Cardiac muscle cell (in vitro differentiated cells and primary cell): ENCODE measurements at places on chromosomes 1 and 21. TPM values are rescaled to one million over a fixed set of nuclear protein-coding genes. Genes with fewer than 3 reads are reported as not detected.

Gene BRINP2
- 8.9 and 20.6 TPM in 2 replicates for total RNA-seq

DNA sequence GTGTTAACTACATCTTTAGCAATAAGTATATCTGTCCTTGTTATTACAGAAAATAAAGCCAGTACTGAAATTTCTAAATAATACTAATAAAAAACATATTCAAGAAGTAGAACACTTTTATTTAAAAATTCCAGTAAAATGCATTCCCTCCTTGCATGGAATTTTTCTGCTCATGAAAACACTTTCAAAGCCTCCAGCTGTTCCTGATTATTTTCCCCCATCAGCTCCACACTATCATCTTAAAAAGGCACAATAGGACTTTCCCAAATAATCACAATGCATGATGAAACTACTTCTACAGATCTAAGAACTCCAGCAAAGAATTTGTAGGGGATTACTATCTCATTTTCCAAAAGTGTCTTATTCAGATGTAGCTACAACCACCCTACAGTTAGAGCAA is 162.6 kb upstream of the USP25 start:
- no peaks in the 10 kb centered on the region for H3K27me3 ChIP-seq
- H3K36me3 ChIP-seq, result no peaks in the 10 kb centered on the region
- no peak for DNase-seq
- H3K27ac ChIP-seq, result no peak overlapping the region
- H3K4me3 ChIP-seq, result no peak overlapping the region

Gene SPRR5
- not detected in 2 replicates for total RNA-seq

DNA sequence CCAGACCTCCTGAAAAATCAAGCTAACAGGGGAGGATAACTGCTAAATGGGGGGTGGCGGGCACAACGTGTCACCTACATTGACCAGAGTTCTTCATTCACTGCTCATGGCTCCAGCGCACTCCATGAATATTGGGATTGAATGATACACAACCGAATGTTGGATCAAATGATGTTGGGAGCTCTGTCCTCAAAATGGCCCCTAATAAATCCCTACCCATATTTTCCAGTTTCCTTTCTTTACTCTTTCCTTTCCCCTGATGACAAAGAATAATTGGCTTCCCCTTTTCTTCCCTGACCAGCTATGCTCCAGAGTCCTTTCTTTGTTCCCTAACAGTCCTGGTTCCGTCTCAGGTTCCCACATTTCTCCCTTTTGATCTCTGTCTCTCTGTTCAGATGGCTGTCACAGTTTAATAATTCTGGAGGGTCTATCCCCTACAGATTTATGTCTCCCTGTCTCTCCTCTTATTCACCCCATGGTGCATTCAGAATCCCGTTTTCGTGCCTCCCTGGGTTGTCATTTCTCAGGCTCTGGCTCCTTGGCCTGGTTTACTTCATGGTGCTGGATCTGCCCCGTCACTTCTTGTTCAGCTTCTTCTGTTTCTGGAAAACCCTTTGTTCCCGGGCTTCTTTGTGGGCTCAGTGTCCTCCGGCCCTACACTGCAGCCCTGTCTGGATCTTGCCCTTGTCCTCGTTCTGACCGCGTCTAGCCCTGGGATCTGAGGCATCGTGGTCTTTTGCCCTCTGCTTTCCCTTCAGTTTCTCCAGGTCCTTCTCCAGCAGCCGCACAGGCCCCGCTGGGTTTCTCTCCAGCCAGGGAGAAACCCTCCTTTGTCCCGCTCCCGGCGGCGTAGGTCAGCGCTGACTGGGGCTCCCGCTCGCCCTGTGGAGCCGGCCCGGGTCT is 78.3 kb downstream of the NDUFS5 start:
- H3K36me3 ChIP-seq, result no peaks in the 10 kb centered on the region
- H3K4me1 ChIP-seq, result peaks cover 40% of the 10 kb centered on the region
- DNase-seq, result peak; percentile 64
- peak overlapping the region; percentile 91 for H3K27ac ChIP-seq

- H3K4me1 ChIP-seq, result peaks cover 23% of the 10 kb centered on the region
- DNase-seq, result no peak
- H3K27ac ChIP-seq, result no peak overlapping the region
- H3K27me3 ChIP-seq, result no peaks in the 10 kb centered on the region
- H3K4me3 ChIP-seq, result no peak overlapping the region
- H3K36me3 ChIP-seq, result no peaks in the 10 kb centered on the region
These were observed 10.7 kb downstream of the EPHB2 start for GRCh38 chr1:22721122-22721873.

Gene LEMD1
- total RNA-seq, result not detected in 2 replicates

DNA sequence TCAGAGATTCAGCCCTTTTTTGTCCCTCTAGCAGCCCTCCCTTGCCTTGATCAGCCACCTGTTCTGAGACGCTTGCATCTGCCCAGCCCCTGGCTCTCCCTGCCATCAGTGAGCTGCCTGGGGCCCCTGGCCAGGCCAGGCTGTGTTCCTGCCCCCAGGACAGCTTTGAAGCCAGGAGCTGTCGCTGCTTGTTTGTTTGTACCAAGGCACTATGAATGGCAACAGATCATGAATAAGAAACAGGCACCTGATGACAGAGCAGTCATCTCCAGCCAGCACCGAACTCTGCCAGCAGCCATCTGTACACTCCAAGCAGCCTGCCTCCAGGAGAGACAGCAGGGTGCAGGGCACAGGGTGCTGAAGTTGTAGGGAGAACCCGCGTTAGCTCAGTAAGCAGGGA is 8.1 kb upstream of the VWA5B1 start:
- H3K4me1 ChIP-seq, result no peaks in the 10 kb centered on the region
- H3K4me3 ChIP-seq, result no peak overlapping the region
- H3K27ac ChIP-seq, result no peak overlapping the region
- no peaks in the 10 kb centered on the region for H3K36me3 ChIP-seq
- H3K27me3 ChIP-seq, result no peaks in the 10 kb centered on the region

GRCh38 chr1:181768930-181769280 is 285.6 kb downstream of the CACNA1E start:
- H3K36me3 ChIP-seq, result no peaks in the 10 kb centered on the region
- H3K27ac ChIP-seq, result no peak overlapping the region
- H3K27me3 ChIP-seq, result no peaks in the 10 kb centered on the region
- no peak for DNase-seq
- no peak overlapping the region for H3K4me3 ChIP-seq
- H3K4me1 ChIP-seq, result no peaks in the 10 kb centered on the region

Gene MOV10
- 78.2 and 96.2 TPM in 2 replicates for total RNA-seq

- no peaks in the 10 kb centered on the region for H3K36me3 ChIP-seq
- peak overlapping the region; percentile 52 for H3K27ac ChIP-seq
- no peak overlapping the region for H3K4me3 ChIP-seq
- no peaks in the 10 kb centered on the region for H3K27me3 ChIP-seq
- H3K4me1 ChIP-seq, result peaks cover 5% of the 10 kb centered on the region
- DNase-seq, result no peak
These were observed 4.2 kb downstream of the B3GALT6 start for GRCh38 chr1:1236176-1236763.

DNA sequence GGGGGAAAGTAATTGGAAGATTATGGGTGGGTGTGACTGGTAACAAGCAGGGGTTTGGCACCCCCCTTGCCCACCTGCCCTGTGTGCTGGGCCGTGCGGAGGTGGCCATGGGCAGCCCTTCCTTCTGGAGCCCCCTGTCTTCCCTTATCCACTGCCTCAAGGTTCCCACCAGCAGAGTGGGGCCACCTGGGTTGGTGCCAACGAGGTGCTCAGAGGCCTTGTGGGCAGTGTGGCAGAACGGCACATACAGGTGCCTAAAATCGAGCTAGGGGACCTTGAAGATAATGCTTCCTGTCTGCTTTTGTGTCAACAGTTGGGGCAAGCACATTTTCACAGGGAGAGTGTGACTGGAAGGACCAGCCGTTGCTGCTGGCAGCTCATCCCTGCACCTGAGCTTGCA is 161.8 kb downstream of the PCBP3 start:
- H3K4me1 ChIP-seq, result no peaks in the 10 kb centered on the region
- H3K36me3 ChIP-seq, result no peaks in the 10 kb centered on the region
- H3K27ac ChIP-seq, result no peak overlapping the region
- H3K4me3 ChIP-seq, result no peak overlapping the region
- no peaks in the 10 kb centered on the region for H3K27me3 ChIP-seq

GRCh38 chr1:29496701-29497100 is 260.4 kb downstream of the PTPRU start:
- no peak overlapping the region for H3K27ac ChIP-seq
- H3K27me3 ChIP-seq, result no peaks in the 10 kb centered on the region
- no peaks in the 10 kb centered on the region for H3K4me1 ChIP-seq
- no peak for DNase-seq

Gene CHIA
- total RNA-seq, result not detected in 2 replicates

- no peaks in the 10 kb centered on the region for H3K36me3 ChIP-seq
- H3K4me1 ChIP-seq, result no peaks in the 10 kb centered on the region
- H3K27me3 ChIP-seq, result no peaks in the 10 kb centered on the region
- DNase-seq, result no peak
- no peak overlapping the region for H3K4me3 ChIP-seq
These were observed 553.0 kb downstream of the SMYD3 start for GRCh38 chr1:245953876-245954660.
